Activated T-helper 2 cell treated with anti-CD3 and anti-CD28 coated beads, Interferon-gamma antibody, Interleukin-2, Interleukin-4, amounts not matched to agents 10 μg/mL and 5 μg/mL and 100 μg/mL, durations not matched to agents 14 hours and 24 hours and 36 hours (primary cell): ENCODE measurements at places on chromosomes 13 and 19. TPM values are rescaled to one million over a fixed set of nuclear protein-coding genes. Genes with fewer than 3 reads are reported as not detected.

The PRX gene
- total RNA-seq, result 0.83 and 0.87 TPM in 2 replicates

The ZNF296 gene
- 3.9 and 5.8 TPM in 2 replicates for total RNA-seq

The FCER2 gene
- total RNA-seq, result 0.46 and 0.99 TPM in 2 replicates

The SIGLEC12 gene
- total RNA-seq, result 4.5 and 4.6 TPM in 2 replicates

The ZC3H4 gene
- total RNA-seq, result 97.1 and 104 TPM in 2 replicates

The CACTIN gene
- total RNA-seq, result 32.8 and 36.2 TPM in 2 replicates

The ZNF146 gene
- 82.3 and 86.4 TPM in 2 replicates for total RNA-seq

The PTH2 gene
- not detected in 2 replicates for total RNA-seq

The OR7C1 gene
- total RNA-seq, result not detected in 2 replicates

The MUC16 gene
- not detected in 2 replicates for total RNA-seq

The ZNF728 gene
- total RNA-seq, result not detected in 2 replicates

GRCh38 chr13:92609376-92609775 is 617.2 kb upstream of the GPC6 start:
- DNase-seq, result no peak

DNA sequence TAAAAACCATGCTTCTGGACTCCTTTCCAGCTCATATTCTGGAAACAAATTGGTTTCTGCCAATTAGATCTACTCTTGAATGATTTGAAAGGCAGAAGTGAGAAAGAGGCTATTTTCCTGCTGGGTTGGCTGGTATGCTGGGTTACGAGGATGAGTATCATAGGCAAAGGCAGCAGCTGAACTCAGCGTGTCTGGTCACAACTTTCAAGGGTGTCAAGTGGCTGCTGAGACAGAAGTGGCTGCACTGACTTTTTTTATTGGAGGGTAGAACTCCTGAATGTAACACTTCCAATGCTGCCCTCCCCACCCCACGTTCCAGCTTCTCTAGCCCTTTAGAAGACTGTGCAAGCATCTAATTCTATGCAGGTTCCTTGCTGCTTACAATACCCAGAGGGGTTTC is 8.3 kb upstream of the DZIP1 start:
- no peak for DNase-seq

DNA sequence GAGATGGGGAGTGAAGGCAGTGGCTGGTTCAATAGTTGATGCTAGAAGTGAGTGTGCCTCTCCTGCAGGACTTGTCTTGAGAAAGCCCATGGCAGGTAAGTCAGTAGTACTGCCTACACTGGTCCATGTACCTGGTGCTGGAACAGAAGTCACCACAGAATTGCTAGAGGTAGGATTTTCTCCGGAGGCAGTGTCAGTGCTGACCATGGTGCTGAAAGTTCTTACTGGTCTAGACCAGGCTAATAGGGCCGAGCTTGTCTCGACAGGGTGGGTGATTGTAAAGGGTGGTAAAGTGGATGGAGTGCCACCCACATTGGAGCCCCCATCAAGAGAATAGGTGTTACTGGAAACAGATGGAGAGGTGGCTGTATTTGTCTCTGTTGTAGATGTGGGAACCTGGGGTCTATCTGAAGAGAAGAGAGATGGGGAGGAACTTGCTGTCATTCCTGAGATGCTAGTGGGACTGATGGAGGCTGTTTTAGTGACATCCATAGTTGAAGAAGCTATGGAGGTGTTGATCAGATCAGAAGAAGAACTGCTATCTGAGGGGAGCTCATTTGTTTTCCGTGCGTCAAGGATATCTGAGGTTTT is 36.6 kb downstream of the MUC16 start:
- no peak for DNase-seq

DNA sequence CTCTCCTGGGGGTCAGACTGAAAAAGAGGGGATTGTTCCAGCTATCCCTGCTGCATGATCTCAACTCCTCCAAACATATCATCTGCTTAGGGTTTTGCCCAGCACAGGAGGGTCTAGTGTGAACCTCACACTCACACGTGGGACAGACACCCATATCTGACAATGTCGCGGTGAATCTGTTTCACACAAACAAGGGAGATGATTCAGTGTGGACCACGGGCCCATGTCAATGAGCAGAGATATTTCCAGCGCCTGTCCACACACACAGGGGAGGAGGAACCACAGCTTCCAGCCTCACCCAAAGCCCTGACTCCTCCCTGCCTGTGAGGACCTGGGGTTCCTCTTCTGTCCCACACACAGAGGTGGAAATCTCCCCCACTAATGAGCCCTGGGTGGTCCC is 29.6 kb upstream of the KIR3DL3 start:
- DNase-seq, result no peak

GRCh38 chr13:80374901-80375300 is 34.0 kb upstream of the SPRY2 start:
- DNase-seq, result no peak

DNA sequence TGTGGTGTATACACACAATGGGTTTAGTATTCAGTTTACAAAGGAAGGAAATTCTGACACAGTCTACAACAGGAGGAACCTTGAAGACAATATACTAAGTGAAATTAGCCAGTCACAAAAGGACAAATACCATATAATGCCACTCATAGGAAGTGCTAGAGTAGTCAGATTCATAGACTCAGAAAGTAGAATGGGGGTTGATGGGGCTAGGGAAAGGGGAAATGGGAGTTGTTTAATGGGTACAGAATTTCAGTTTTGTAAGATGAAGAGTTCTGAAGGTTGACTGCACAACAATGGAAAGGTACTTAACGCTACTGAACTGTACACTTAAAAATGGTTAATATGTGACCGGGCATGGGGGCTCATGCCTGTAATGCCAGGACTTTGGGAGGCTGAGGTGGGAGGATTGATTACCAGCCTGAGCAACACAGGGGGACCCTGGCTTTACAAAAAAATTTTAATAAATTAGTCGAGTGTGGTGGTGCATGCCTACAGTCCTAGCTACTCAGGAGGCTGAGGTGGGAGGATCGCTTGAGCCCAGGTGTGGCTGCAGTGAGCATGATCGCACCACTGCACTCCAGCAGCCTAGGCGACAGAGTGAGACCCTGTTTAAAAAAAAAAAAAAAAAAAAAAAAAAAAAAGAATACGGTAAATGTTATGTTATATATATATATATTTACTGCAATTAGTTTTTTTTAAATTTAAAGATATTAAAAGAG is 45.0 kb downstream of the SLC15A1 start:
- DNase-seq, result no peak

DNA sequence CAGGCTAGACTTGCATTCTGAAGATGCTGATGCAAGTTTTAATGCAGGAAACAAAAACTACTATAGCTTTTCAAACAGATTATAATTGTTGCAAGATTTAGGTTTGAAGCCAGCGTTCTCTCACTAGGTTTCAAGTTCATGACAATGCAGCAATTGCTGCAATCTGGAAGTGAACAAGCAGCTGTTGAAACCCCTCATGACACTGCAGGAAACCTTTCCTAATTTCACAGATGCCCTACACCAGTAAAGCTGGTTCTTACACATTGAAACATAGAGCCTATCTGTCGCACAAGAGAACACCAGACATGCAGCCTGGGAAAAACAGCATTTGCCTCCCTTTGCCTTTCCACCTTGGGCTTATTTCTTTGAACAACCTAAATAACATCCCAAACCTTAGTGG is 1737.2 kb upstream of the MIR17HG start:
- no peak for DNase-seq

DNA sequence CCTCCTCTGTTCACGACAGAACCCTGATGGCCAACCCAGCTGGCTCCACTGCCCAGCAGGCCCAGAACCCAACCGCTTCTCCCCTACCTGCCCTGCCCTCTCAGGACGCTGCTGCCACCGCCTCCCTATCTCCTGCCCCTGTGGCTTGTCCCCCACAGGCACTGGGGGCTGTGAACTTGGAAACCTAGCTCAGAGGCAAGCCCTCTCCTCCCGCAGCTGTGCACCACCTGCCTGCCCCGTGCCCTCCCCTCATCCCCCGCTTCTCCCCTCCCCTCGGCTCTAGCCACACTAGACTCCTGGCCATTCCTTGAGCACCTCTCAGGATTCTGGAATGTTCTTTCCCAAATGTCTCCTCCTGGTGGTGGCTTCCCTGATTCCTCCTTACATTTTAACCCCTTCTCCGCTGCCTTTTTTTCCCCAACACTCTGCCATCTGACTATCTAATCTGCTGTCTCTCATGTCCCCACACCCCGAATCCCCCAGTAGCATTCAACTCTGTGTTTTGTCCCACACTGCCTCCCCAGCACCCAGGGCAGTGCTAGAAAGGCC is 6.7 kb downstream of the NANOS3 start:
- DNase-seq, result no peak

DNA sequence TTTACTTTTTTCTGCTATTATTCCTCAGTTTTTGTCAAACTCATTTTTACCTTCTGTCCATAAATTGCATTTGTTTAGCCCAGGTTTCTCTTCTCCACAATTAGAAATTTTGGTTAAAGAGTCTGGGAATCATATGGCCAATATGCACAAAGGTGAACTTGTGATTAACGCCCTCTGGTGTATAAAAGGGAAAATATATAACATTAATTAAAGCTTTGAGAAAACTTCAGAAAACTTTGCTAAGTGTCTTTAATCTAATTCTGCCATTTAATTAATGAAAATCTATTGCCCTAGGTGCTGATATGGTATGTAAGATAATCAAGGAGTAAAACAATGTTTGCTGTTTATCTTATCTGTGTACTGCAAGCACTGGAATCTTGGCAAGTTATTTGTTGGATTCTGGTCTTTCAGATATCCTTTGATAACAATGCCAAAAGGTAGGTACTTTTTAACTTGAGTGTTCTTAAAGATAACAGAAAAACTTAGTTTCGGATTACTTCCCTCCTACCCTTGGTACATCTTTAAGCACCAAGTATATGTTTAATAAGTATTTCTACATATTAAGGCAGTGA is 402.6 kb downstream of the SUCLA2 start:
- DNase-seq, result no peak

DNA sequence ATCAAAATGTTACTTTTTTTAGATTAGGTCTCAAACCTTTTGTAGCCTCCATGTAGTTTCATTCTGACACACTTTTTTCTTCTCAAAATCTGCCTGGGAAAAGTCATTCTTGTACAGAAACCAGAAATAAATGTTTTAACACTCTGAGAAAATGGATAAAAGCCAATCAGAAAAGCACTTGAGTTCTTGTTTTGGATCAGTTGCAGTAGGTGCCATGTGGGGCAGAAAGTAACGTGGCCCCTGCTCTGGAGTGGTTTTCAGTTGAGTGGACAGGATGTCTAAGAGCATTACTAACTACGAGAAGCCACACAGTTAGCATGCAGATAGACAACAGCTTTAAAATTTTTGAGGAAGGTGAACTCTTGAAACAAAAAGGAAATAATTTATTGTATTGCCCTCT is 19.1 kb downstream of the GPR183 start:
- DNase-seq, result peak; percentile 38
